ENCODE measurements at places on chromosomes 2 and 18. TPM values are rescaled to one million over a fixed set of nuclear protein-coding genes. Genes with fewer than 3 reads are reported as not detected.

The PCARE gene
- total RNA-seq = not detected

DNA sequence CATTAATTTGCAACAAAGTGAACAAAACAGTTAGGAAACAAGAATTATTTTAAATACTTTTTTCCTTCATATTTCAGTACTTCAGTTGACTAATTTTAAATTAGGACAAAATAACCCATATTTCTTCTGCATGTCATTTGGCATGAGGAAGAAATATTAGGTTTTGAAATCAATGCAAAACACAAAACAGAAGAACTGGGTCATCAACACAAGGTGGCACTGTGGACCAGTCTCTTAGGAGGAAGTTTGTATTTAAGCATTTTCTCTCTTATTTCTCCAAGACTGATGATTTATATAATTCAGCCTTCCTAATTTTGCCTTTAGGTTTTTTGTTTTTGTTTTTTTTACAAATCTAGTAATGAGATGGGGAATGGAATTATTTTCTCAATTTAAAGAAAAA lies 352.8 kb upstream of the KCNH7 start:
- no peaks in the 10 kb centered on the region for H3K36me3 ChIP-seq
- H3K27me3 ChIP-seq = no peaks in the 10 kb centered on the region
- DNase-seq = peak; percentile 24
- no peak overlapping the region for H3K4me3 ChIP-seq

DNA sequence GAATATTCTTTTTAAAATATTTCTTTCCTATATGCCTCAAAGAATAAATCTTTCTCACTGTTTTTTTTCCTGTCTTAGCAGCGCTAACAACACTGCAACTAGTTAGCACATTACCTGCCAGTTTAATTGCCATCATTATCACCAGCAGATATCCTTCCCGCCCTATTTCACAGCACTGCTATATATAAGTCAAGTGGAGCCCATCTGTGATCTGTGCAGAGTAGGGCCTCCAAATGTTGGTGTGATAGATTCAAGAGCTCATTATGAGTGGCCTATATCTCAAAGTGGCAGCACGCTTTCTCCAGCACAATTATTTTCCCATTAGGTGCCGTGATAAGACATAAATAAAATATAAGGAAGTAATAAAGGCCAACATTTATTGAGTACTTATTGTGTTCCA lies 19.8 kb upstream of the RGPD4 start:
- no peak overlapping the region for H3K27ac ChIP-seq
- DNase-seq = no peak
- H3K36me3 ChIP-seq = no peaks in the 10 kb centered on the region
- H3K27me3 ChIP-seq = no peaks in the 10 kb centered on the region
- no peak overlapping the region for H3K4me3 ChIP-seq
- peaks cover 12% of the 10 kb centered on the region for H3K4me1 ChIP-seq

- no peak overlapping the region for H3K27ac ChIP-seq
- no peaks in the 10 kb centered on the region for H3K36me3 ChIP-seq
- H3K27me3 ChIP-seq = no peaks in the 10 kb centered on the region
- H3K4me3 ChIP-seq = no peak overlapping the region
- H3K4me1 ChIP-seq = no peaks in the 10 kb centered on the region
Measured at GRCh38 chr18:70645971-70646370, 357.1 kb downstream of the SOCS6 start.

DNA sequence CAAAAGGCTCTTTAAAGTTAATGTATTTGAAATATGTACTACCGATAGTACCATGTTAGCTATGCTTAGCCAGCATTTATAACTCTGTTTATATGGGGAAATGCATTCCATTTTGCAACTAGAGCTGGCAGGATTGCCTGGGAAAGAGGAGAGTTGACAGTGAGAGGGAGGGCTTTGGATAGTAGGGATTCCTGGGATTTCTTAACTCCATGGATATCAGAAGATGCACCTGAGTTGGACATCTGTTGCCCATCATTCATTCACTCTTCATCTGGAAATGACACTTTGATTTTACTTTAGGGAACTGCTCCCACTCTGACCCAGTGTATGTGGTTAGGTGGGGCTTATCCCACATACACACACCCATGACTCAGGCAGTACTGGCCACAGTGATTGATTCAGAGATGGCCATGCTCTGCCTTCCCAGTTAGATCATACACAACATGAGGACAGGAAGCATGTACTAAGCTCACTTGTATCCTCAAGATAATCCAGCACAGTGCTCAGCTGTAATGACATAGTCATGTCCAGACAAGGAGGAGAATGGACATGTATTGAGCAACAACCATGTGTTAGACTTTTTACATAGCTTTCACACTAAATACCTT lies 248.8 kb downstream of the MREG start:
- H3K4me1 ChIP-seq = peaks cover 4% of the 10 kb centered on the region
- no peak overlapping the region for H3K27ac ChIP-seq
- H3K27me3 ChIP-seq = no peaks in the 10 kb centered on the region
- H3K36me3 ChIP-seq = no peaks in the 10 kb centered on the region
- H3K4me3 ChIP-seq = no peak overlapping the region

The MC5R gene
- total RNA-seq = not detected

DNA sequence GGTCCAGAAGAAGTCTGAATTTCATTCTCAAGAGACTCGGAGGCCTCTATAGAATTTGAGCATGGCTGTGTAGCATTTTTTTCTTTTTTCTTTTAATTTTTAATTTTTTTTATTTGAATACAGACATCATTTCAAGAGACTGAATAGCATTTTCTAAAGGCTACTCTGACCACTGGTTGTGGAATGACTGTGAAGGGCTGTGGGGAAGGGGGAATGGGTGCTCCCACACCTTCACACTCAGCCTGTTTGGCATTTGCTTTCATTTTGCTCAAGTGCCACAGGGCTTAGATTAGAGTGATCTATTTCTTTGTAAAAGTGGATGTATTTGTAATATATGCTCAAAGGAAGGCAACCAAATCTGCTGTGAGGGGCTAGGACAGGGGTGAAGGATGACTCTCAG lies 142.0 kb upstream of the SPOPL start:
- peaks cover 10% of the 10 kb centered on the region for H3K4me1 ChIP-seq
- H3K27ac ChIP-seq = no peak overlapping the region
- H3K36me3 ChIP-seq = no peaks in the 10 kb centered on the region
- no peak for DNase-seq
- H3K4me3 ChIP-seq = no peak overlapping the region

DNA sequence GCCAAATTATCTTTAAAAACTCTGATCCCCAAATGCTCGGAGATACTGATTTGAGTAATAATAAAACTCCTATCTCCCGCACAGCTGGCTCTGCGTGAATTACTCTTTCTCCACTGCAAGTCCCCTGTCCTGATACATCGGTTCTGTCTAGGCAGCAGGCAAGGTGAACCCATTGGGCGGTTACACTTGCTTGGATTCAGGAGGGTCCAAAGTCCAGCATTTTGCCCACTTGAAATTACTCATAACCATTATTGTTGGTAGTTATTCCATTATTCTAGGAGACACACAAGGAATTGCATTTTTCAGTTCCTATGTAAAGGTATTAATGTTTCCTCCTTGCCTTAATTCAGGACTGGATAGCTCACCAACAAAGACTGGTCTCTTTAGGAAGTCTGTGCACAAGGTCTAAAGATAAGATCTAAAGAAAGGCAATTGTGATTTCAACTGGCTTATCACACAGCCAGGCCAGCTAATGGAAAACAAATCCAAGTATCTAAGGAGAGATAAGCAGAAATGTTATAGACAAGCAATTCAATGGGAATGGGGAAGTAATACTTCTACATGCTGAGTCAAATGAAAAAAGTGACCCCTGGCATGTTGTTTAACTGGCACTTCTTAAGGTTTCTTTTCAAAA lies 23.2 kb upstream of the NPC1 start:
- no peaks in the 10 kb centered on the region for H3K36me3 ChIP-seq
- no peaks in the 10 kb centered on the region for H3K27me3 ChIP-seq
- peaks cover 52% of the 10 kb centered on the region for H3K4me1 ChIP-seq

GRCh38 chr2:169035887-169036286 lies 4.8 kb upstream of the ABCB11 start:
- H3K4me3 ChIP-seq = no peak overlapping the region
- DNase-seq = no peak
- no peaks in the 10 kb centered on the region for H3K27me3 ChIP-seq

The GYPC gene
- total RNA-seq = not detected

DNA sequence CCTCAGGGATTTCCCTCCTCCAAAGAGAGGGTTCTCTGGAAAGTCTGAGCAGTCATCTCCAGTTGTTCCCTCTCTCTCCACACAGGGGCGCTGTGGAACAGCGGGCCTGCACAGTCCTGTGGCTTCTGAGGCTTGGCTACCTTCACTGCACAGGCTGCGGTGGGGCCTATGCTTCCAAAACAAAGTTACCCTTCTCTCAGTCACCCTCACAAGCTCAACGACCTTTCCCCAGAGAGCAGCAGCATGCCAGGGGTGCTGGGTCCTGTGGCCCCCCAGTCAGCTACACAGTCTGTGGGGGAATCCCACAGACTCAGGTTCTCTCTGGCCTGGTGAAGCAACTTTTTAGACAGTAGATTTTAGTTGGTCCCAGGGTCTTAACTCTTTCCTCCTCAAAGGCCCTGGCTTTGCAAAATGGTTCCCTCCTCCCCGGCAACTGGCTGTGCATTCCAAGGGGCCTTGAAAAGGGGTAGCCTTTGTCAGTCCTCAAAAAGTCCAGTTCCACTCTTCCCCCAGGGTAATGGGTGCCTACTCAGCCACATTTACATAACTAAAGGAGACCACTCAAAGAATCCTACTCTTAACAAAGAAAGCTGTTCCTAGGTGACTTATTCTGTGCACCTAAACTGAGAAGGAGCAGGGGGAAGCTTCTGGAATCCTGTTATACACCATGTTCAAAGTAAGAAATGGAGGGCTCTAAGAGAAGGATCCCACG lies 14.9 kb downstream of the B3GNT7 start:
- H3K4me1 ChIP-seq = peaks cover 42% of the 10 kb centered on the region
- no peaks in the 10 kb centered on the region for H3K36me3 ChIP-seq

DNA sequence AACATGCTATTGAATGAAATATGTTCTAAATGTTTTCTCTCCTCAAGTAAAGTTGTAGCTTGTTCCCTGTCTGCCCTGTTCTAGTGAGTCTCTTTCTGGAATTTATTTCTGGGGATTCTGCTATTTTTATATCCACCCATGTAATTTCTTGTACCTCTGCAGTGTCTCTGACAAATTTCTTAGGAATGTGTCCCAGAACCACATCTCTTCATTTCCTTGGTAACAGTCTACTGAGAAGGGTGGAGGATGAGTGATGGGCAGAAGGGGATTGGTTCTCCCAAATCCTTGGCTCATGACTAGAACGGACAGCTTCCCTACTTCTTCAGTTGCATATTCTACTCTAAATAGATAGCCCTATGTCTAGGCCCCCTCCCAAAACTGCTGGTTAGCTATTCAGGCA lies 490.6 kb upstream of the LINC00305 start:
- H3K36me3 ChIP-seq = no peaks in the 10 kb centered on the region
- H3K27ac ChIP-seq = no peak overlapping the region
- H3K27me3 ChIP-seq = no peaks in the 10 kb centered on the region
- H3K4me3 ChIP-seq = no peak overlapping the region
- no peaks in the 10 kb centered on the region for H3K4me1 ChIP-seq

The PIAS2 gene
- total RNA-seq = 12.1 TPM

The SPEG gene
- 0.18 TPM for total RNA-seq

DNA sequence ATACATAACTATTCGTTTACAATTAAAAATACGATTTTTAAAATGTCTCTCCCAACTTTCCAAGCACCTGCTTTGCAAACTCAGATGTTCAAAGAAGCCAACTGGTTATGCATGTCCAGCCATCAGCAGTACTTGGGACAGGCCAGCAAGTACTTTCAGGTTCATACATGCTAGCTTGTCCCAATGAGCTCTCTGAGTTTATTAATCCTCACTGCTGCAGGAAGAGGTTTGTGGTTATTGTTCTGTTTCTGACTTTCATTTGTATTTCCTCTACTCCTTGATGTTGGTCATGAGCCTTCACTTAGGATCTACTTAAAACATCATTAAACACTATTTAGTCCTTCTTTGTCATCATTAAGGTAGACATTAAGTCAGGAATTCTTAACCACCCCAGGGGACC lies 374.1 kb downstream of the LRATD1 start:
- no peaks in the 10 kb centered on the region for H3K27me3 ChIP-seq
- DNase-seq = no peak
- no peak overlapping the region for H3K4me3 ChIP-seq
- H3K4me1 ChIP-seq = no peaks in the 10 kb centered on the region
- no peaks in the 10 kb centered on the region for H3K36me3 ChIP-seq

GRCh38 chr18:48543228-48543627 lies 4.4 kb downstream of the CTIF start:
- H3K27me3 ChIP-seq = no peaks in the 10 kb centered on the region
- peaks cover 66% of the 10 kb centered on the region for H3K4me1 ChIP-seq
- no peaks in the 10 kb centered on the region for H3K36me3 ChIP-seq
- no peak overlapping the region for H3K4me3 ChIP-seq
